ENCODE measurements at places on chromosomes 7 and 10. TPM values are rescaled to one million over a fixed set of nuclear protein-coding genes. Genes with fewer than 3 reads are reported as not detected.

The TUBAL3 gene
- total RNA-seq = 0.22 TPM

The CYP2E1 gene
- total RNA-seq = 3.5 TPM

DNA sequence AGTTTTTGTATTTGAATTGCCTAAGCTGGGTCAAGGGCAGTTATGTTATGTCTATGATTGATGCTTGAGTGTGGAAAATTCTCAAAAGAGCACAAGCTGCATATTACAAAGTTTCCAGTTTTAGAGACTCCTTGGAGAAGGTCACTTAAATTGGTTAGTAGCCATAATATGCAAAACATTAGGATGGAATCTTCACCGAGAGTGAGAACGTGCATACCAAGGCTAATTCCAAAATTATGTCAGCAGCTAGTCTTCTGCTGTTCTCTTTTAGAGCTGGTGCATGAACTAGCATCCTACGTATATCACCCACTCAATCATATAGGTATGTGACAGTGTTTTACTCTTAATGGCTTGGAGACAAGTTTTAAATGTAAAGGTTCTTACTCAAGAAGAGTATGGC is 49.2 kb downstream of the MKX start:
- no peak for DNase-seq
- no peak overlapping the region for H3K4me3 ChIP-seq
- H3K4me1 ChIP-seq = peaks cover 2% of the 10 kb centered on the region
- no peaks in the 10 kb centered on the region for H3K36me3 ChIP-seq
- H3K27me3 ChIP-seq = peaks cover 4% of the 10 kb centered on the region

DNA sequence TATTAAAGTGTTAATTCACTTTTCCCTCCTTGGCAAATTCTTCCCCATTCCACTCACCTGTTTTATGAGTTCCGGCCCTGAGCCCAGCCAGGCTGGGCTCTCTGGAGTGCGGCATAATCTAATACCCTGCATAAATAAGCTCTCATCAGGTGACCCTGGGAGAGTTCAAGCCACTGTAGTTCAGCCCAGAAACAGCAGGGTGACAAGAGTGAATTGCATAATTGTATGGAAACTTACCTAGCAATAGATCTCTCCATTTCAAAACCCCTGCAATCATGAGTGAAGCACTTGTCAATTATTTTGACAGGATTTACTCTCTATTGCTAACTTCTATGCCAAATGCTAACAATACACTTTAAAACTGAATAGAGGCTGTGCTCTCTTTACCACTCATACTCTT is 94.7 kb downstream of the OSBPL3 start:
- DNase-seq = no peak
- H3K27me3 ChIP-seq = no peaks in the 10 kb centered on the region
- H3K4me3 ChIP-seq = no peak overlapping the region
- H3K27ac ChIP-seq = no peak overlapping the region

The HMX3 gene
- total RNA-seq = not detected

DNA sequence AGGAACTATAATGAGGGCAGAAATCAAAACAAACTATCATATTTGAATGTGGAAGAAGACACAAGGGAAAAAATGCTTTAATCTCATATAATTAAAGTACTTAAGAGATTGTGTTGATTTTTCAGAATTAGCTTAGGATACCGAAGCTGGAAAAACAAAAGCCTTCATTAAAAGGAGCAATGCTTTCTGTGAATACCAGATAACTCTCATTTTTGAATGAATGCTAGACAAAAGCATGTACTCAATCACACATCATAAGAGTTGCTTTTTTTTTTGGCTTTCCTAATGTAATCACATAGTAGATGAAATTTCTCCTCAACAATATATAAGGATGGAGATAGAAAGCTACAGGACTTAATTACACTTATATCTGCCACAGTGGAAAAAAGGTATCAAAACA is 43.3 kb downstream of the CADPS2 start:
- no peak overlapping the region for H3K4me3 ChIP-seq
- no peak overlapping the region for H3K27ac ChIP-seq
- H3K27me3 ChIP-seq = no peaks in the 10 kb centered on the region
- DNase-seq = no peak
- H3K36me3 ChIP-seq = no peaks in the 10 kb centered on the region

GRCh38 chr10:31399631-31400030 is 80.6 kb downstream of the ZEB1 start:
- H3K4me1 ChIP-seq = peaks cover 1% of the 10 kb centered on the region
- no peak overlapping the region for H3K4me3 ChIP-seq
- H3K27ac ChIP-seq = no peak overlapping the region
- H3K36me3 ChIP-seq = no peaks in the 10 kb centered on the region
- H3K27me3 ChIP-seq = peaks cover 6% of the 10 kb centered on the region
- no peak for DNase-seq

DNA sequence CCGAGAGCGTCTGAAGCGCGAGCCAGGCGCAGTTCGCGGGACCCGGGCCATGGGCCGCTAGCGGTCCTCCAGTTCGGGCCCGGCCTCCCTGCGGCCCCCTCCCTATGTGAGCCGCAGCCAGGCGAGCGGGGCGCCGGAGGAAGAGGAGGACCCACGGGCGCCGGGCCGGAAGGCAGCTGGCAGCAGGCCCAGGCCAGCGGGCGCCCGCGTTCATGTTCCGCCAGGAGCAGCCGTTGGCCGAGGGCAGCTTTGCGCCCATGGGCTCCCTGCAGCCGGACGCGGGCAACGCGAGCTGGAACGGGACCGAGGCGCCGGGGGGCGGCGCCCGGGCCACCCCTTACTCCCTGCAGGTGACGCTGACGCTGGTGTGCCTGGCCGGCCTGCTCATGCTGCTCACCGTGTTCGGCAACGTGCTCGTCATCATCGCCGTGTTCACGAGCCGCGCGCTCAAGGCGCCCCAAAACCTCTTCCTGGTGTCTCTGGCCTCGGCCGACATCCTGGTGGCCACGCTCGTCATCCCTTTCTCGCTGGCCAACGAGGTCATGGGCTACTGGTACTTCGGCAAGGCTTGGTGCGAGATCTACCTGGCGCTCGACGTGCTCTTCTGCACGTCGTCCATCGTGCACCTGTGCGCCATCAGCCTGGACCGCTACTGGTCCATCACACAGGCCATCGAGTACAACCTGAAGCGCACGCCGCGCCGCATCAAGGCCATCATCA is 1.1 kb downstream of the ADRA2A start:
- peaks cover 16% of the 10 kb centered on the region for H3K4me1 ChIP-seq
- DNase-seq = no peak
- peaks cover 85% of the 10 kb centered on the region for H3K27me3 ChIP-seq
- no peaks in the 10 kb centered on the region for H3K36me3 ChIP-seq
- peak overlapping the region; percentile 50 for H3K27ac ChIP-seq

DNA sequence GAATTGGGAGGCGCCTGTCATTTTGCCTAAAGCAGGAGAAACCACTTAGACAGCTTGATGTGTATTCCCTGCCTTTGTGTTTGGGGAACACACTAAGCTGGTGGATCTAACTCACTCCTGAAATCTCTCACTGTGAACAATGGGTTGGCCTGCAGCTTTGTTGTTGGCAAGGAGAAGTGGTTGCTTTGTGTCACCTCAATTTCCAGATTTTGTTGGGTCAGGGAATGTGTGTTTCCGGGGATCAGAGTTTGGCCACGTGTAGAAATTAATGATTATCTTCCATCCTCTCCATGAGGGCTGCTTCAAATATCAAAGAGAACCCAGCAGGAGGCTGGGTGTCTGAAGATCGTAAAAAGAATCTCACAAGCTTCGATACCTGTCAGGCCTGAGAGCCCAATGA is 27.8 kb downstream of the A1CF start:
- DNase-seq = no peak
- no peaks in the 10 kb centered on the region for H3K36me3 ChIP-seq
- no peaks in the 10 kb centered on the region for H3K4me1 ChIP-seq

- H3K4me1 ChIP-seq = no peaks in the 10 kb centered on the region
- H3K36me3 ChIP-seq = no peaks in the 10 kb centered on the region
- H3K27ac ChIP-seq = no peak overlapping the region
- no peaks in the 10 kb centered on the region for H3K27me3 ChIP-seq
- no peak overlapping the region for H3K4me3 ChIP-seq
These were observed 299.1 kb downstream of the PCDH15 start for GRCh38 chr10:54501929-54502328.

The RAPGEF5 gene
- 6.1 TPM for total RNA-seq

- H3K4me1 ChIP-seq = no peaks in the 10 kb centered on the region
- DNase-seq = no peak
- H3K27me3 ChIP-seq = peaks cover 56% of the 10 kb centered on the region
- no peaks in the 10 kb centered on the region for H3K36me3 ChIP-seq
These were observed 30.2 kb downstream of the C10orf71 start for GRCh38 chr10:49329146-49329505.

GRCh38 chr10:93680412-93681047 is 21.9 kb downstream of the FRA10AC1 start:
- peaks cover 6% of the 10 kb centered on the region for H3K4me1 ChIP-seq
- no peak for DNase-seq
- no peak overlapping the region for H3K27ac ChIP-seq
- H3K27me3 ChIP-seq = no peaks in the 10 kb centered on the region
- peaks cover 11% of the 10 kb centered on the region for H3K36me3 ChIP-seq

DNA sequence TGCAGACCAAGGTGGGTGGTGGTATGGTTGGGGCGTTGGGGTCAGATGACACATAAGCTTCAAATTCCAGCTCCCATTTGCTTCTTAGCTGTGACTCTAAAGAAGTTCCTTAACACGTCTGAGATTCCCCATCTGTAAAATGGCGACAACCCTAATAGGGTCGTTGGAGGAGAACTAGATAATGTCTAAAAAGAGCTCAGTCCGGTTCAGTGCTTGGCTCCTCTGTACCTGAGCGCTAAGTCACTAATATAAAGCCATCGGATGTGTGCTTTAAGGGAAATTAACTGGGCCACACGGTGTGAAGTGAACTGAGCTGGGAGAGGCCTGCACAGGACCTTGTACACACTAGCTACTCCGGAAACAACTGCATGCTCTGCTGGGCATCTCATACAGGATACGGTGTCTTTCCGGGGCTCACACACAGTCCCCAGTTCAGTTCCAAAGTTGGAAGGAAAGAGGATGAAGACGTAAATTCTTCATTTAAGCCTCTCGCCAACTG is 476 bp upstream of the ZFYVE27 start:
- H3K4me1 ChIP-seq = peaks cover 15% of the 10 kb centered on the region
- peak overlapping the region; percentile 97 for H3K4me3 ChIP-seq
- peaks cover 10% of the 10 kb centered on the region for H3K36me3 ChIP-seq
- H3K27ac ChIP-seq = peak overlapping the region; percentile 98

The AGAP5 gene
- total RNA-seq = 12.8 TPM

DNA sequence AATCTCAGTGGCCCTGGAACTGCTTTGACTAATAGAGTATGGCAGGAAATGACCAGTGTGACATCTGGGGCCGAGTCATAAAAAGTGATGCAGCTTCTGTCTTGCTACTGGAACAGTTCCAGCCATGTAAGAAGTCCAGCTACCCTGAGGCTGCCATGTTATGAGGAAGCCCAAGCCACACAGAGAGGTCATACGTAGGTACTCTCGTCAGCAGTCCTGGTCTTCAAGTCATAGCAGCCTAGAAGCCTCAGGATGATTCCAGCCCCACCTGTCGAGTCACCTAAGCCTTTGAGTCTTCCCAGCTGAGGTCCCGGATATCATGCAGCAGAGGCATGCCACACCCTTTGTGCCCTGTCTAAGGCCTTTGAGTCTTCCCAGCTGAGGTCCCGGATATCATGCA is 92.1 kb downstream of the PPP1R3C start:
- DNase-seq = no peak
- H3K27me3 ChIP-seq = no peaks in the 10 kb centered on the region
- peak overlapping the region; percentile 74 for H3K27ac ChIP-seq
- no peak overlapping the region for H3K4me3 ChIP-seq
- peaks cover 23% of the 10 kb centered on the region for H3K4me1 ChIP-seq

DNA sequence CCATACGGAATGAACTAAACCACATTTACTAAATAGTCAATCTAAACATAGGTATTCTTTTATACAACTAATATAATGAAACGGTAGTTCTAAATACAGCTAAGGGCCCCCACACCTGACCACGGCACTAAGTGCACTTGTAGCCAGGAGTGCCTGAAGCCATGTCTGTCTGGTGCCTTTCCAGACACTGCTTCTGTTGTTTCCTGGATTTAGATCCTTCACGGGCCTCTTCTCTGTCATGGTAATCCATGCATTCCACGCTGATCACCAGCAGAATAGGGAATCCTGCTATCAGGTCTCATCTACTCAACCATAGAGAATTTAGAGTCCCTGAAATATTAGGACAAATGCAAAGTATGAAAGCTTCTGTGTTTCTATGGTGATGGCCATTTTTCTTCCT is 37.8 kb downstream of the OSBPL3 start:
- H3K27ac ChIP-seq = no peak overlapping the region
- DNase-seq = no peak
- H3K4me3 ChIP-seq = no peak overlapping the region
- no peaks in the 10 kb centered on the region for H3K4me1 ChIP-seq

- no peak for DNase-seq
- H3K27ac ChIP-seq = no peak overlapping the region
- peaks cover 80% of the 10 kb centered on the region for H3K27me3 ChIP-seq
- peaks cover 6% of the 10 kb centered on the region for H3K4me1 ChIP-seq
- no peaks in the 10 kb centered on the region for H3K36me3 ChIP-seq
- H3K4me3 ChIP-seq = no peak overlapping the region
These were observed 307.7 kb downstream of the ADRA2A start for GRCh38 chr10:111384556-111384955.

The CCZ1B gene
- total RNA-seq = 64.1 TPM

DNA sequence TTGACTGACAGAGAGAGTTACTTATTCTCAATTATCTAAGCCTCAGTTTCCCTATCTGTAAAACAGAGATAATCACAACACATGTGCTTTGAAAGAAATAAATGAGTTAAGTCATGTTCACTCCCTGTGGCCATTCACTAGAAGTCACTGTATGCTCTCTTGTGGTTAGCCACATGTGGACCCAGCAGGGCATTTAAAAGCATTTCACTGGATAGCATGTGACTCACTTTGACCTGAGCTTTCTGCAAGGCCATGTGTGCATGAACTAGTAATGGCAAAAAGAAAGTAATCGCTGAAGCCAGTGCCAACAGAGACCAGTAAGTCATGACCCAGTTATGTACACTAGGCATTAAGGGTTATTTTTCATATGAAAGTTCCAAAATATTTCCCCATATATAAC is 557.0 kb upstream of the IGFBP3 start:
- no peaks in the 10 kb centered on the region for H3K27me3 ChIP-seq
- no peak overlapping the region for H3K4me3 ChIP-seq
- peaks cover 13% of the 10 kb centered on the region for H3K36me3 ChIP-seq
- H3K4me1 ChIP-seq = peaks cover 7% of the 10 kb centered on the region
- no peak for DNase-seq

- DNase-seq = no peak
- H3K4me1 ChIP-seq = no peaks in the 10 kb centered on the region
- no peaks in the 10 kb centered on the region for H3K36me3 ChIP-seq
- H3K27ac ChIP-seq = no peak overlapping the region
- H3K27me3 ChIP-seq = peaks cover 8% of the 10 kb centered on the region
- H3K4me3 ChIP-seq = no peak overlapping the region
These were observed 169.9 kb upstream of the ADO start for GRCh38 chr10:62634576-62634975.

The ANKRD61 gene
- 0.29 TPM for total RNA-seq
